ENCODE measurements at places on chromosomes 16 and 17.

DNA sequence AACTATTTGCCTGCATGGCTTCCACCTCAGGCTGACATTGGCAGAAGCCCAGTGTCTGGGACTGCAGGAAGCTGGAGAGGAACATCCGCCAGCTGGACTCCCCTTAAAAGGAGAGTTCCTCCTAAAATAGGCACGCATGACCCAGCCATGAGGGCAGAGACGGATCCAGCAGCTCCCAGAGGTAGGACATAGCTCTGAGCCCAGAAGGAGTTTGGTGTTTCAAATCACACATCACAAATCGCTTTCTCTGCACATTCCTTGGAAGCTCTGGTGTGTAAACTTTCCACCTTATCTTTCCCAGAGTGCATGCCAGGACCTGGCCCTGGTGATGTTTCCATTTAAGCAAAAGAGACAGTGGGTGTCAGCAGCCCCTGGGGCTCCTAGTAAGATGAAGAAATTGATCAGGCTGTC is 231.1 kb upstream of the CDH5 start:
- no peak for DNase-seq

- DNase-seq, result no peak
Measured at GRCh38 chr17:6495450-6496115, 51.3 kb downstream of the PIMREG start.

DNA sequence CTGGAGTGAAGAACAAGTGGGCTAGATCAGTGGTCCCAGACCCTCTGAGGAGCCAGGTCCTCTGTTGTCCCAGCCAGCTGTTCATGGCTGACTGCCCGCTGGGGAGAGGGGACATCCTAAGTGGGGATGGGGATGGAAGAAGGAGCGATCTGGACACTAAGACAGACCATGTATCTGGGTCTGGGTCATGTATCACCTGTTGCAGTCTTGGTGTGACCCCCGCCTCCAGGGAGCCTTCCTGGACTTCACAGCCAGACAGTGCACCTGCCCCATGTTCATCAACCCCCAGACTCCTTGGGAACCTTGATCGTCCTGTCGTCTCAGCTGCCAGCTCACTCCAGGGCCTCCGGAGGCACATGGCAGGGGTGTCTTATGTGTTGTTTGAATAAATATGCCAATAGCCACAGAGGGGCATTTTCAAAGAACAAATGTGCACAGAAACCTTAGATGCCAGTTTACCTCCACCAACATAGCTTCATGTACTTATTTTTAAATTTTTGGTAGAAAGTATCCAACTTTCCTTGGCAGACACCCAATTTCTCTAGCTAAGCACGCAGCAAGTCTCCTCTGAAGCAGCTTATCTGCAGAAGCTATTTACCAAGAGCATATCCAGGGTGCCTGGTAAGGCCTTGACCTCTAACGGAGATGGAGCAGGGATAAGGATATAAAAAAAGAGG is 43.2 kb downstream of the CRISPLD2 start:
- no peak for DNase-seq

- no peak for DNase-seq
Measured at GRCh38 chr16:12163970-12164369, 187.4 kb downstream of the SNX29 start.

DNA sequence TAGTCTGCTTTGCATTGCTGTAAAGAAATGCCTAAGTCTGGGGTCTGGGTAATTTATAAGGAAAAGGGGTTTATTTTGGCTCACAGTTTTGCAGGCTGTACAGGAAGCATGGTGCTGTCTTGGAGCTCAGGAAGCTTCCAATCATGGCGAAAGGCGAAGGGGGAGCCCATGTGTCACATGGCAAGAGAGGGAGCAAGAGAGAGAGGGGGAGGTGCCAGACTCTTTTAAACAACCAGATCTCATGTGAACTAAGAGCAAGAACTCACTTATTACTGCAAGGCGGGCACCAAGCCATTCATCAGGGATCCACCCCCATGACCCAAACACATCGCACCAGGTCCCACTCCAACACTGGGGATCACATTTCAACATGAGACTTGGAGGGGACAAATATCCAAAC is 148.2 kb upstream of the HS3ST2 start:
- no peak for DNase-seq

DNA sequence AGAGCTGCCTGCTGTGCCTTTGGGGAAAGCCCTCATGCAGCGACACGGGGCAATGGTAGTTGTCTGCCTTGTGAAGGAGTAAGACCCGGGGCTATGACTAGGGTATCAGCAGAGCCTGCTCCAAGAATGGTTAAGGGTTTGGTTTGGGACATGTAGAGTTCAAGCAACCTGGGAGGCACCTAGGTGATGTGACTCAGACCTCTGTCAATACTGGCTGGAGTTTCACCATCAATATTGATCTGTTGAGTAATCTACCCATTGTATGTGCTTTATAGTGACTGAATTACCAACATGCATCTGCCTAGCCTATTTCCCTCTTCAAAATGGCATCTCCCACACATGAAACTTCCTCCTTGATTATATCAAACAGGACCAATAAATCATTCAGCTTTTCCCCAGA is 398.4 kb upstream of the HSBP1 start:
- DNase-seq, result no peak

- DNase-seq, result no peak
Measured at GRCh38 chr17:64491034-64491860, 5.6 kb downstream of the POLG2 start.

GRCh38 chr17:61395409-61395982 is 4.1 kb upstream of the TBX2 start:
- DNase-seq, result no peak

DNA sequence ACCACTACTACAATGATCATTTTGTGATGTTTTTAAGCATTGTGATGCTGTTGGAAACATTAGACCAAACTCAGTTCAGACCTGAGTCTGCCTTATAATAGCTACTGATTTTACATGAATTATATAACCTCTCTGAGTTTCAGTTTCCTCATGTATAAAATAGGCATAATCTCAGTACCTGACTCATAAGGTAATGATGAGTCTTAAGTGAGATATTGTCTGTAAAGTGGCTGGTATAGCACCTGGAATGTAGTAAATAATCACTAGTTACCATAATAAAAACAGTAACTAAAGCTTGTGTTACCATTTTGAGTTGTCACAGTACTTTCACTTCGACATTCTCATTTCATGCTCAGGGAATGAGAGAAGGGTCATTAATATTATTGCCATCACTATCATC is 381.5 kb upstream of the SALL1 start:
- no peak for DNase-seq

DNA sequence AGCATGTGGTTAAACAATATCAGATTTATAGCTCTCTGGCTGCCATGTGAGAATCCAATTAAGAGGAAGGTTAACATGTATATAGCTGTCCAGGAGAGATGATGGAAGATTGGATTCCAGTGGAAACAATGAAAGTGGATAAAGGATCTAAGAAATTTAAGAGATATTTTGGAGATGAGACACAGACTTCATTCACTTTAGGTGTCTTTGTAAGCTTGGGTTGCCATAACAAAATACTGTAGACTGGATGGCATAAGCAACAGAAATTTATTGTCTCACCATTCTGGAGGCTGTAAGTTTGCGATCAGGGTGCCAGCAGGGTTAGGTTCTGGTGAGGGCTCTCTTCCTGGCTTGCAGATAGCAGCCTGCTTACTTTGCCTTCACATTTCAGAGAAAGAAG is 155.9 kb upstream of the MYOCD start:
- DNase-seq, result no peak

DNA sequence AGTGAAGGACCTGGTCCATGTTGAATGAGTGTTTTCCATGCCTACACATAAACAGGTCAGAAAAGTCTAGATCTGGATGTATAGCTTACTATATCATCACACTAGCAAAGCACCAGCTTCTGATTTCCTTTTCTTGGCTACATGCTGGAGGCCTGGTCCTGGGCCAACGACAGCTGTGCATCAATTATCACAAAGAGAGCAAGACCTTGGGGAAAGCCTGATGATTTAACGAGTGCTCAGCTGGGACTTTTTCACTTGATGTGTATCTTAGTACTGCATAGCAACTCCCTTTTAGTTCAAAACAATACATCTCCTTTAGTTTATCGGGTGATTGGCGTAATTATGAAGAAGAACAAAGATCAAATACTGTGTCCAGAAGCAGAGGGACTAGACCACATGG is 358.2 kb downstream of the KIF2B start:
- no peak for DNase-seq

DNA sequence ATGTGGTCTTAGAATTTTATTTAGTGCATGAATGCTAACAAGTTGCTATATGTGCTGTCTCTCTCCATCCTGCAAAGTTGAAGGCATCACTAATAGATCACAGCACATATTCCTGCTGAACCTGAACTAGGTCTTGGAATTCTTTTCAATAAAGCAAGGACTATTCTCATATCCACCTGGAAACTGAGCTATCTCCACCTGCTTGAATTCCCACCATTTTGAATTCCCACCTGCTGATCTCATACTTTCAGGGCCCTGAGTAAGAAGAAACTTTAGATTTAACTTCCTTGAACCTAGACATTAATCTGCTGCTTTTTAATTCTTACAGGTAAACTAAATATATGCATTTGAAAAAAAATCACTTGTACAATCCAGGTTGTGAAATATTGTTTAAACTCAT is 445.3 kb upstream of the CCL2 start:
- DNase-seq, result no peak

- no peak for DNase-seq
Measured at GRCh38 chr17:82007495-82008257, 15.0 kb downstream of the CENPX start.

DNA sequence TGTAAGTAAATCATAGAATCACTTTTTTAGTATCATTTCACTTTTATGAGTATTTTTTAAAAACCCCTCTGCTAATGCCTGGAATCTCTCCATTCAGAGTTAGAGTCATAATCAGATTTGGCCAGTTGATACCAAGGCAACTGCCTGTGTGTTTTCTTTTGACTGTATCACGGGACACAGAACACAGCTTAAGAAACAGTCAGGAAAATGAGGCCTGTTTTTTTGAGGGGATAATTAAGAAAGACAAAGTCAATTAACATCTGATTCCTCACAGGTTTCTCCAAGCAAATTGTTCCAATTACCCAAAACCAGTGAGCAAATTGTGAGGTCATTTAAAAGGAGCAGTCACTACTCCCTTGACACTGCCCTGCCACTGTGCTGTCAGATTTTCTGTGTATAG is 944.5 kb upstream of the SOX9 start:
- no peak for DNase-seq

DNA sequence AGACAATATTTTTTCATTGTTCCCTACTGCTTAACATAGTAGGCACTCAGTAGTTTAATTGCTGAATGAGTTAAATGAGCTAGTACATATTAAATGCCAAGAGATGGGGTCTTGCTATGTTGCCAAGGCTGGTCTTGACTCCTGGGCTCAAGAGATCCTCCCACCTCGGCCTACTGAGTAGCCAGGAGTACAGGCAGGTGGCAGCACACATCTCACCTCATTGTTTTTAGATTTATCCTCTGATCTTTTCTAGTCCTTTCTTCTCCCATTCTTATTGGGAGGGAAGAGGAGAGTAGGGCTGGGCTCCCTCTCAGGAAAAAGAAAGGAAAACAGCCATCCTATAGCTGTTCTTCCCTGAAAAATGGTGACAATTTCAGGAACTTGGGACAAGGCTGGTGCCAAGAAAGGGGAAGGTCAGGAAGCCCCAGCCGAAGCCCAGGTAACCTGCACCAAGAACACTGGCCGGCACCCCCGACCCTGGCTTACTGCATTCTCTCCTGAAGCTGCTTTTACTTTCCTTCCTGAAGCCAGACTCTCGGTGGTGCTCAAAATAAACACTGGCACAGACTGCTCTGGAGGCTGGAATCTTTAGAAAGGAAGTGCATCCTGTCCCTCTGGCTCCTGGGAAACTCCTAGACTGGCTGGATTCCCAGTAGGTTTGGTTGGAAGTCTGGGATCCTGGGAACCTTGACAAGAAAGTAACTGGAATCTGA is 2.7 kb downstream of the TNFAIP1 start:
- no peak for DNase-seq

GRCh38 chr16:28931801-28932225 is at the start of gene CD19:
Gene CD19, plus strand, starts transcription at chr16:28931971. Its CDS starts 30 bp downstream, at chr16:28932001.
- DNase-seq, result no peak

- DNase-seq, result no peak
Measured at GRCh38 chr16:59126486-59126885, 392.4 kb upstream of the GOT2 start.

DNA sequence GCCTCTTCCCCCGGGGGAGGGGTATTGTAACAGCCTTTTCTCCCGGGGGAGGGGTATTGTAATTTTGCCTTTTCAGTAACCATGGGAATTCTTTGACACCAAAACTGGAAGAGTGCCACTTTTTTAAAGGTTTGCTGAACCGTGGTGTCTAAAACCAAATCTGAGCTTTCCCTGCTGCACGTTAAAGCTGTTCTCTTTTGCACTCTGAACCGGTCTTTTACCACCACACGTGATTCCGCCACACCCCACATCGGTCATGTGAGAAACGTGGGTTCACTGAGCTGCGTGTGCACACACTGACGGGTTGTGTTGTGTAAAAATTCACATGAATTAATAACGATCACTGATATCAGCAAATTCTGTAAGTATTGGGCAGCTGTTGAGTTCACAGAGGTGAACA is 9.2 kb upstream of the ACSF3 start:
- no peak for DNase-seq

GRCh38 chr17:51850201-51850600 is 308.3 kb downstream of the CA10 start:
- no peak for DNase-seq

DNA sequence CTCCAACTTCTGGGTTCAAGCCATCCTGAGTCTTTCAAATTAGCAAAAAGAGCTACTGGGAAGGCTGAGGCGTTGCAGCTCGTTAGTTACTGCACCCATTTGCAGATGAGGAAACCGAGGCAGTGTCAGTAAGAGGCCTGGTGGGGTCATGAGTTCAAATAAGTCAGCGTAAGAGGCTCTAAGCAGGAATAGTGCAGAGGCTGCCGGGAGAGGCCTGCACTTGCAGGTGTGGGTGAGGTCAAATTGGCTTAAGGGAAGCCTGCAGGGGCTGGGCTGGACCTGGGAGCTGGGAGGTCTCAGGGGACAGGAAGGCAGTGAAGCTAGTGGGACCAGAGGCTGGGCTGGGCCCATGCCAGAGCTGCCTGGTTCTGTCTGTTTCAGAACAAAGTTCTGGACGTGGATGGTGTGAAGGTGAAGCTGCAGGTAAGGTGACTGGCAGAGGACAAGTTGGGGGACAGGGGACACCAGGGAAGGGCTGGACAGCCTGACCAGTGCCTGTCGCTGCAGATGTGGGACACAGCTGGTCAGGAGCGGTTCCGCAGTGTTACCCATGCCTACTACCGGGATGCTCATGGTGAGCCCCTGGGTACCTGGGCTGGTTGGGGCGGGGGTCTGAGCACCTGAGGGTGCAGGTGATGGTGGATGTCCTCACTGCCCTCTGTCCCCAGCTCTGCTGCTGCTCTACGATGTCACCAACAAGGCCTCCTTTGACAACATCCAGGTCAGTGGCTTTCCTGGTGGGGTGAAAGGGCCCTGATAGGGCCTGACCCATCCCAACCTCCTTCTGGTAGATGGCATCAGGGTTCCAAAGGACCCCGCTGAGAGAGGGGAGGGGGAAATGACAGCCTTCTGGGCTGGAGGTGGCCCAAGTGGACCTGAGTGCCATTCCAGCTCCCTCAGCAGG is 3.0 kb downstream of the RAB26 start:
- no peak for DNase-seq
